Kidney tubule cell (primary cell): ENCODE measurements at places on chromosomes 11 and 22.

DNA sequence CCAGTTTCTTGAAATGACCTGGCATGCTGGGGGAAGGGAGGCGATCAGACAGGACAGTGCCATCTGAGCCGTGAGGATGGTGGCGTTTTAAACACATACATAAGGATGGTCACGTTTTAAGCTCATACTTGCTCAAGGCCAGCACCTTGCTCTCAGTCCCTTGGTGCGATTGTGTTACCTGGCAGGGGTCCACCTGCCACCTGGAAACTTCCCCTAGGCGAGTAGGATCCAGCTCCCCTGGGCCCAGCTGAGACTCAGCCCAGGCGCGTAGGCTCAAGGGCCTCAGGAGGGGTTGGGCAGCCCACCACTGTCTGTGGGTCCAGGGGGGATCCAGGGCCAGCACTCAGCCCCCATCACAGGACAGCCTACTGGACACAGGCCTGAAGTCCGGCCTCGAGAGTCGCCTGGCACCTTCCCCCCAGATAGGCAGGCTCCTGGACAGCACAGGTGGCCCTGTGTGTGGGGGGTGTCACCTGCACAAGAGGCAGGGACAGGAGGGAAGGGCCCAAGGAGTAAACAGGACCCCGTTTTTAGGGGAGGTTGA lies 185.8 kb downstream of the BRD1 start:
- no peak for DNase-seq

GRCh38 chr22:42425989-42426355 lies 6.2 kb downstream of the NFAM1 start:
- DNase-seq: no peak

- DNase-seq: no peak
Measured at GRCh38 chr11:31887180-31887579, 76.1 kb upstream of the PAX6 start.

- peak; percentile 39 for DNase-seq
Measured at GRCh38 chr11:72700146-72700545, 25.9 kb upstream of the PDE2A start.

DNA sequence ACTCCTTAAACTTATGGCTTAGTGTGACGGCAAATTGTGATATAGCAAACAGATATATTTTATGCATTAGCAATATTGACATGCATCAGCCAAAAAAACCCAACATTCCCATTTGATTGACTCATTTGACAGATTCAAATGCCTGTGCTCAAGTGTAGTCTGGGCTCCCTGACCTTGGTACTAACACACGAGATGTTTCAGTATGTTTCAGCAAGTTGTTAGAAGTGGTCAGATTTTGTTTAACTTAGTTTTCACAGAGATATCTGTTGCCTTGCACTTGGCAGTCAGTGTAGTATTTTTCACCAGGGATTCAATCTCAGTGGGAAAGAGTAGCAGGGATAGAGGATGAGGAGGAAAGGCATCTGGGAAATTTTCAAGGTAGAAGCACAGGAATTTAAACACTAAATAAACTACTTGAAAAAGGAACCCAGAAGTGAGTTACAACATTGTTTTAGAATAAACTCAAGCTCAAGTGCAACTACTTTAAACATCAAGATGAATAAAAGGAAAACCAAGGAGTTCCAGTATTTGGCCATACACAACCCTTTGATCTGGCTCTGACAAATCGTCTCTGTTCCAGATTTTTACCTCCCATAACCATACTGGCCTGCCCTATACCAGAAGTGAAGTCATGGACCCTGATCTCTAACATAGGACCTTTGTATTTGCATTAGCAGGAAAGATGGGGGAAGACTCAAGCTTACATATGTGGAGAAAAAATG lies 56.5 kb upstream of the BLID start:
- DNase-seq: no peak

- DNase-seq: no peak
Measured at GRCh38 chr11:18790883-18791206, 753 bp downstream of the PTPN5 start.

DNA sequence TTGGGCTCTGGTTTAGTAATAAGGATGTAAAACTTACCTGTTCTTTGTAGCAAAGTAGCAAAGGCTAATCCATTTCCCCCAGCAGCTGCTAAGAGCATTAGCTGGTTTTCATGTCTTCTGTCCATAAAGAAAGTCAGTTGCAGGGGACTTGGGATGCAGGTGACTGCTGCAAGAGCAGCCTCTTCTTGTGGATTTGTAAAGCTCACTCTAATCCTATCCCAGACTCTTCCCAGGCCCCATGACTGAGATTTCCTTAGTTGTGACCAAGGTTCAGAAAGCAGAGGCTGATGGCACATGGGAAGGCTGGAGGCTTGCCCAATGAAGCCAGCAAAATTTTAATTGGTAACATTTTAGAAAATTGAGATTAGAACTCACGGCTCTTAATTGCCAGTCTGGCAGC lies 94.4 kb upstream of the HORMAD2 start:
- no peak for DNase-seq

DNA sequence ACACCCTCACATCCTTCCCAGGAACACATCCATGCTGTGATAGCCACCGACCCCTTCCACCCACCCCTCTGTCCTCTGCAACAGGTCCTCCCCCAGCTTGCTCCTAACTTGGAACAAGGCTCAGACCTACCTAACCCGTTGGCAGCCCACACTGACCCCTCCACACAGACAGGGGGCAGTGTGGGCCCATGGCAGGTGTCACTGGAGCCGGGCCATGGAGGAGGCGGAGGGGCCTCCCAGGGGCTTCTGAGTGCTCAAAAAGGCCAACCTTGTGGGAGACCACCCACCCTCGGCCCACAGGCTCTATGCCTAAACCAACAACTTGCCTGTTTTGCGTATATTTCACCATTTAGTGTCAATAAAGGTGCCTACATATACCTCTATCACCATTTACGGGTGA lies 57.0 kb downstream of the CERK start:
- no peak for DNase-seq

- peak; percentile 71 for DNase-seq
Measured at GRCh38 chr11:93444617-93445073, 98.5 kb downstream of the SMCO4 start.

DNA sequence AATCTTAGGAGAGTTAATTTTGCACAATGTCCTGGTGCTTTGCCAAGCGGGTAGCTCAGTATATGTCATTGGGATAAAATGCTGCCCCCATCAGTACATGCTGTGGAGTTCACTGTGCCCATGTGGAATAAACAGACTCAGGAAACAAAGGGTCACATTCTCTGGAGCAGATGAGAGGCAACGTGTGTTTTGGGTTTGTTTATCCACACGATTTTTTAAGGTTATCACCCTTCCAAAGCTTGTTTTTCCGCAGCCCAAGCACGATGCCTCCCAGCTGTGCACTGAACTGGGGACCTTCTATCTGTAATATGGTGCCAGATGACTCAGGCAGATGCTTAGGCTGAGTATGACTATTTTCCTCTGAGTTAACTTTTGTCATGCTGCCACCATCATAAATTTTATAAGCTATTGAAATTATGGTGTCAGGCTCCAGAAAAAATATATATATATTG lies 6.5 kb downstream of the OR4D6 start:
- no peak for DNase-seq

GRCh38 chr11:76835928-76836612 lies 24.6 kb upstream of the ACER3 start:
- DNase-seq: no peak

- no peak for DNase-seq
Measured at GRCh38 chr11:100105982-100106358, 581.1 kb upstream of the ARHGAP42 start.

DNA sequence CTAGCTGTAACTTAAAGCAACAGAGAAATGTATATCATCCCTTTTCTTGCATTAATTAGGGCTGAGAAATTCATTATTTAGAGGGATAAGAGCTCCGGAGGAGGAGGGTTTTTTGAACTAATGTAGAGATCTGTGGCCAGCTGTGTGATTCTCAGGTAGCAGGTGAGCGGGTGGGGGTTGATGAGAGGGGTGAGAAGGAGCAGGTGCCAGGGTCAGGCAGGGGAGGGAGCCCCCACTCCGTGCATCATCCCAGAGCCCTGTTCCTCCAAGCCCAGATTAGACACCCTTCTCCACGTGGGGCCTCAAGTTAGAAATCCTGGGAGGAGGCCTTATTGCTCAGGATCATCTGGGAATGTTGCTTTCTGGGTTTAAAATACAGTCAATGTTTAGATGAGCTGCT lies 24.9 kb downstream of the ZBTB16 start:
- DNase-seq: no peak

DNA sequence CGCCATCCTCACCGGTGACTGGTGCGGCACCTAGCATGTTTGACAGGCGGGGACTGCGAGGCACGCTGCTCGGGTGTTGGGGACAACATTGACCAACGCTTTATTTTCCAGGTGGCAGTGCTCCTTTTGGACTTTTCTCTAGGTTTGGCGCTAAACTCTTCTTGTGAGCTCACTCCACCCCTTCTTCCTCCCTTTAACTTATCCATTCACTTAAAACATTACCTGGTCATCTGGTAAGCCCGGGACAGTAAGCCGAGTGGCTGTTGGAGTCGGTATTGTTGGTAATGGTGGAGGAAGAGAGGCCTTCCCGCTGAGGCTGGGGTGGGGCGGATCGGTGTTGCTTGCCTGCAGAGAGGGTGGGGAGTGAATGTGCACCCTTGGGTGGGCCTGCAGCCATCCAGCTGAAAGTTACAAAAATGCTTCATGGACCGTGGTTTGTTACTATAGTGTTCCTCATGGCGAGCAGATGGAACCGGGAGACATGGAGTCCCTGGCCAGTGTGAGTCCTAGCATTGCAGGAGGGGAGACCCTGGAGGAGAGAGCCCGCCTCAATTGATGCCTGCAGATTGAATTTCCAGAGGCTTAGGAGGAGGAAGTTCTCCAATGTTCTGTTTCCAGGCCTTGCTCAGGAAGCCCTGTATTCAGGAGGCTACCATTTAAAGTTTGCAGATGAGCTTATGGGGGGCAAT lies 1.1 kb downstream of the NEAT1 start:
- DNase-seq: peak; percentile 52

- DNase-seq: no peak
Measured at GRCh38 chr11:94882931-94883330, 90.4 kb downstream of the CWC15 start.

DNA sequence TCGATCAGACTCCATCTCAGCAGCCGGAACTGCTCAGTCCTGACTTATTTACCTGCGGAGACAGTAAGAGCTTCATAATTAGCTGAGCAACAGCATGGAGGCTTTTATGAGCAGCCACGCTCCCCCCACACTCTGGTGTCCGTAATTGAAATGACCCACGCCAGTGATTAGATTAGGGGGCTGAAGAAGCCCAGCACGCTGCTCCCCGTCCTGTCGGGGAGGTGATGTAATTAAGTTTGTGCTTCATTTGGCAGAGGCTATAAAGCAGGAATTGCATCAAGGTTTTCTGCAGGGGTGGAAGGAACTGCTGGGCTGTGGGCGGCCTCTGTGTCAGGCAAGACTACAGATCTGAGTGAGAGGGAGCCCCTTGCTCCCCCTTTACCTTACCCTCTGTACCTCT lies 22.8 kb upstream of the HTR3A start:
- no peak for DNase-seq

DNA sequence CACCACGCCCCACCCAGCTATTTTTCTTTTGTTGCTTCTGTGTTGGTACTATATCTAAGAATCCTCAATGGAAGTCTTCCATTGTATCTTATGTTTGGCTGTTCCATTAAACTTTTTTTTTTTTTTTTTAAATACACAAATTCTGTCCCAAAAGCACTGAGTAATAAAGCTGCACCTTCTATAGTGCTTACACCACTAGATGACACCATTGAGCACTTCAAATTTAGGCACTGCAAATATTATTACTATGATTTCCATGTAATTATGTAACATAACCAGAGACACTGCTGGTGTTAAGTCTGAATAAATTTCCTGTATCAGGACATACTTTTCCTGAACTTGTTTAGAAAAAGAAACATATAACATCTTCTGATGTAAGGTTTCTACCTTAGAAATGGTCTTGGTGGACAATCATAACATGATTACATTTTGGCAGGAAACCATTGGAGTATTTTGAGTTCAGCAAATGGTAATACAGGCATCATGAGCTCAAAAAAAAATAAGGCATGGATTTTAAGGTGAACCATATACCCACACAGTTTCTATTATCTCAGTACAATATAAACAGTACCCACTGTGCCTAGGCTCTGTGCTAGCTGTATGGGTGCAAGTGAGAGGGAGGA lies 110.5 kb downstream of the ATG16L2 start:
- peak; percentile 6 for DNase-seq

GRCh38 chr11:73907191-73907590 lies 30.4 kb downstream of the PAAF1 start:
- peak; percentile 82 for DNase-seq

GRCh38 chr11:118610225-118610772 lies 2.9 kb downstream of the PHLDB1 start:
- DNase-seq: no peak

GRCh38 chr11:64933213-64933934 lies 2.3 kb downstream of the GPHA2 start:
- DNase-seq: no peak

GRCh38 chr11:65918211-65919140 lies at the start of gene C11orf68:
C11orf68 (minus strand) TSS chr11:65919062; CDS start chr11:65919031, 31 bp downstream.
- DNase-seq: peak; percentile 47

GRCh38 chr11:131025421-131026125 lies 109.3 kb upstream of the SNX19 start:
- DNase-seq: peak; percentile 38
